ENCODE measurements at places on chromosomes 16 and 17. TPM values are rescaled to one million over a fixed set of nuclear protein-coding genes. Genes with fewer than 3 reads are reported as not detected.

GRCh38 chr17:79824234-79824633, 15.0 kb downstream of the CBX4 start:
- no peak overlapping the region for H3K27ac ChIP-seq
- peaks cover 23% of the 10 kb centered on the region for H3K27me3 ChIP-seq
- no peak for DNase-seq
- no peak overlapping the region for H3K4me3 ChIP-seq
- H3K36me3 ChIP-seq: peaks cover 5% of the 10 kb centered on the region

DNA sequence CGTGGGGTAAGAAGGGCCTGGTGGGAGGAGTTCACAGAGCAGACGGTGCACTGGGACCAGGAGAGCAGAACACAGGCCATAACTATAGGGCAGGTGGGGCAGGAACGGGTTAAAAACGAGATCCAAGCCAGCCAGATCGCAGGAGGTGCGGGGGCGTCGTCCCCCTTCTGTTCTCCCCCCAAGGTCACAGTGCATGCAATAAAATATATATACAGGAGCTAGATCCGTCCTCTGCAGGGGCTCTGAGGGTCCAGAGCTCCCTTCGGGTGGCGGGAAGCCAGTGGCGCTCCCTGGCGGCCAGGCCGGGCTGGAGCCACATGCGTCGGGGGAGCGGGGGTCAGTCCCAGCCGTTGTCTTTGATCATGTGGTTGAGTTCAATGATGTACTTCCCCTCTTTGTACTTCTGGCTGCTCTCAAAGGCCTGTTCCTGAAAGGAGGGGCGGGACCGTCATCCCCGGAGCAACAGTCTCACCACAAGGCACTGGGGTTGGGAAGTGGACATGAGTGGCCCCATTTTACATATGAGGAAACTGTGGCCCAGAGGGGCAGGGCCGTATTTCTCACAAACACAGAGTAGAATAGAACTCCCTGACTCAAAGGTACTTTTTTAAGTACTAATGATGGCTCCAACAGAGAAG, 768 bp upstream of the TBX6 start:
- peaks cover 18% of the 10 kb centered on the region for H3K4me1 ChIP-seq
- peaks cover 20% of the 10 kb centered on the region for H3K36me3 ChIP-seq
- H3K27me3 ChIP-seq: peaks cover 17% of the 10 kb centered on the region

GRCh38 chr16:704552-705380, 835 bp downstream of the FBXL16 start:
- peaks cover 28% of the 10 kb centered on the region for H3K27me3 ChIP-seq
- H3K4me3 ChIP-seq: no peak overlapping the region
- H3K36me3 ChIP-seq: no peaks in the 10 kb centered on the region
- no peak overlapping the region for H3K27ac ChIP-seq
- H3K4me1 ChIP-seq: no peaks in the 10 kb centered on the region

DNA sequence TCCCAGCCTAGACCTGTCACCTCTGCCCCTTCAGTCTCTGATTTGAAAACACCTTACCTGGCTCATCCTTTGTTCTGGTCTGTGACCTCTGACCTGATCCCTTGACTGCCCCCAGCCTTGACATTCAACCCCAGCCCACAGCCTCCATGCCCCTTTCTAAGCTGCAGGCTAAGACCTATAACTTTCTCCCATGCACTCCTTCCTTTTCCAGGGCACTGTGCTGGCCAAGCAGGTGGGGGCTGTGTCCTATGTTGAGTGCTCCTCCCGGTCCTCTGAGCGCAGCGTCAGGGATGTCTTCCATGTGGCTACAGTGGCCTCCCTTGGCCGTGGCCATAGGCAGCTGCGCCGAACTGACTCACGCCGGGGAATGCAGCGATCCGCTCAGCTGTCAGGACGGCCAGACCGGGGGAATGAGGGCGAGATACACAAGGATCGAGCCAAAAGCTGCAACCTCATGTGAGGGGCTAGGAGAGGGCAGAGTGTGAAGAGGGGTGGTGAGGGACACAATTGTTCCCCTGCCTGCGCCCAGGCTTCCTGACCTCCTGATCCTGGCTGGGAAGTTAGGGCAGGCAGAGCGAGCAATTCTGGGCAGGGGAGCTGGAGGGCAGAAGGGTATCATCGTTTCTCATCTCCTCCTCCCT, 3.3 kb downstream of the RND2 start:
- no peak overlapping the region for H3K27ac ChIP-seq
- H3K4me3 ChIP-seq: no peak overlapping the region
- H3K27me3 ChIP-seq: peaks cover 13% of the 10 kb centered on the region
- peaks cover 4% of the 10 kb centered on the region for H3K4me1 ChIP-seq

GRCh38 chr17:31527606-31528005, 136.1 kb downstream of the RAB11FIP4 start:
- H3K27ac ChIP-seq: no peak overlapping the region
- H3K27me3 ChIP-seq: peaks cover 4% of the 10 kb centered on the region
- DNase-seq: no peak
- no peak overlapping the region for H3K4me3 ChIP-seq
- H3K4me1 ChIP-seq: no peaks in the 10 kb centered on the region
- H3K36me3 ChIP-seq: no peaks in the 10 kb centered on the region

- H3K4me3 ChIP-seq: peak overlapping the region; percentile 92
- H3K4me1 ChIP-seq: peaks cover 33% of the 10 kb centered on the region
- no peaks in the 10 kb centered on the region for H3K36me3 ChIP-seq
- no peak for DNase-seq
- H3K27me3 ChIP-seq: peaks cover 19% of the 10 kb centered on the region
Measured at GRCh38 chr17:42678951-42679491, 2.2 kb upstream of the PLEKHH3 start.

DNA sequence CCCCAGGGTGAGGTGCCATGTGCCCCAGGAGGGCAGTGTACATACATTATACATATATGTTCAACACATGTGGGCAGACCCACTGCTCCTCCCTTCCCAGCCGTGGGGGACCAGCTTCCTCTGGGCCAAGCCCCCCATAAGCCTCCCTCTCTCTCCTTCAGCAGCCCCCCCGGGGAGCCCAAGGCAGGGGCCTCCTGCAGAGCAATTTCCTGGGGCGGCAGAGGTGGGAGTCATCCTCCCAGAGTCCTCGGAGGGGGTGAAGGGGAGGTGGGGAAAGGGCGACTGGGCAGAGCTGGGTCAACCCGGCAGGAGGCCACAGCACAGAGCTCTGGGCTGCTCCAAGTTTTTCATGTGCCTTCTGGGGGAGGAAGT, 235.1 kb downstream of the ZNF423 start:
- H3K27ac ChIP-seq: no peak overlapping the region
- H3K27me3 ChIP-seq: peaks cover 9% of the 10 kb centered on the region
- no peaks in the 10 kb centered on the region for H3K4me1 ChIP-seq
- peaks cover 10% of the 10 kb centered on the region for H3K36me3 ChIP-seq

GRCh38 chr17:75269844-75270217, 1.2 kb downstream of the MIF4GD start:
- no peaks in the 10 kb centered on the region for H3K27me3 ChIP-seq
- H3K27ac ChIP-seq: no peak overlapping the region
- peak overlapping the region; percentile 89 for H3K4me3 ChIP-seq
- peaks cover 8% of the 10 kb centered on the region for H3K36me3 ChIP-seq

- no peaks in the 10 kb centered on the region for H3K36me3 ChIP-seq
- no peak for DNase-seq
- H3K4me1 ChIP-seq: peaks cover 8% of the 10 kb centered on the region
- H3K27me3 ChIP-seq: peaks cover 10% of the 10 kb centered on the region
- no peak overlapping the region for H3K4me3 ChIP-seq
Measured at GRCh38 chr16:84041881-84042280, 714 bp downstream of the SLC38A8 start.

DNA sequence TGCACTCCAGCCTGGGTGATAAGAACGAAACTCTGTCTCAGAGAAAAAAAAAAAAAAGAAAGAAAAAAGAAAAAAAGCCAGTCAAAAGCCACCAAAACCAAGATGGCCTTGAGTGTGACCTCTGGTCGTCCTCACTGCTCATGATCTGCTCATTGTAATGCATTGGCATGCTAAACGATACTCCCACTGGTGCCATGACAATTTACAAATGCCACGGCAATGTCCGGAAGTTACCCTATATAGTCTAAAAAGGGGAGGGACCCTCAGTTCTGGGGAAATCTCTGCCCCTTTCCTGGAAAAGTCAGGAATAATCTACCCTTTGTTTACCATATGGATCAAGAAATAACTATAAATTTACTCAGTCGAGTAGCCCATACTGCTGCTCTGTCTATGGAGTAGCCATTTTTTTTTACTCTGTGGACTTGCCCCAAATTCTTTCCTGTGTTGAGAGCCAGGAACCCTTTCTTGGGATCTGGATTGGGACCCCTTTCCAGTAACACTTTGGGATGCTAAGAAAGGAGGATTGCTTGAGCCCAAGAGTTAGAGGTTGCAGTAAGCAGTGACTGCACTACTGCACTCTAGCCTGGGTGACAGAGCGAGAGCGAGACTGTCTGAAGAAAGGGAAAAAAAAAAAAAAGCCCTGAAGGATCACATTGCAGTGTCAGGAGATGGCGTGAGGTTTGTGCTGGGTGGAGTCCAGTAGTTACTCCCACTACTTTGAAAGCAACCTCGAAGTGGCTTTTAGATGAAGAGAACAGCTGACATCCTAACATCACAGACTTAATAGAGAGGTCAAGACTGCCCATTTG, 3.7 kb upstream of the TMEM231 start:
- H3K27ac ChIP-seq: no peak overlapping the region
- no peak overlapping the region for H3K4me3 ChIP-seq
- H3K4me1 ChIP-seq: peaks cover 14% of the 10 kb centered on the region
- H3K27me3 ChIP-seq: peaks cover 8% of the 10 kb centered on the region
- no peaks in the 10 kb centered on the region for H3K36me3 ChIP-seq
- no peak for DNase-seq

- peak overlapping the region; percentile 97 for H3K27ac ChIP-seq
- H3K27me3 ChIP-seq: peaks cover 29% of the 10 kb centered on the region
- peak overlapping the region; percentile 47 for H3K4me3 ChIP-seq
- H3K36me3 ChIP-seq: peaks cover 3% of the 10 kb centered on the region
- H3K4me1 ChIP-seq: peaks cover 54% of the 10 kb centered on the region
Measured at GRCh38 chr17:63446753-63447470, 806 bp upstream of the CYB561 start.

- H3K27ac ChIP-seq: peak overlapping the region; percentile 38
- H3K4me3 ChIP-seq: no peak overlapping the region
- peaks cover 3% of the 10 kb centered on the region for H3K27me3 ChIP-seq
- DNase-seq: no peak
Measured at GRCh38 chr17:29633886-29634285, 11.2 kb upstream of the CORO6 start.

DNA sequence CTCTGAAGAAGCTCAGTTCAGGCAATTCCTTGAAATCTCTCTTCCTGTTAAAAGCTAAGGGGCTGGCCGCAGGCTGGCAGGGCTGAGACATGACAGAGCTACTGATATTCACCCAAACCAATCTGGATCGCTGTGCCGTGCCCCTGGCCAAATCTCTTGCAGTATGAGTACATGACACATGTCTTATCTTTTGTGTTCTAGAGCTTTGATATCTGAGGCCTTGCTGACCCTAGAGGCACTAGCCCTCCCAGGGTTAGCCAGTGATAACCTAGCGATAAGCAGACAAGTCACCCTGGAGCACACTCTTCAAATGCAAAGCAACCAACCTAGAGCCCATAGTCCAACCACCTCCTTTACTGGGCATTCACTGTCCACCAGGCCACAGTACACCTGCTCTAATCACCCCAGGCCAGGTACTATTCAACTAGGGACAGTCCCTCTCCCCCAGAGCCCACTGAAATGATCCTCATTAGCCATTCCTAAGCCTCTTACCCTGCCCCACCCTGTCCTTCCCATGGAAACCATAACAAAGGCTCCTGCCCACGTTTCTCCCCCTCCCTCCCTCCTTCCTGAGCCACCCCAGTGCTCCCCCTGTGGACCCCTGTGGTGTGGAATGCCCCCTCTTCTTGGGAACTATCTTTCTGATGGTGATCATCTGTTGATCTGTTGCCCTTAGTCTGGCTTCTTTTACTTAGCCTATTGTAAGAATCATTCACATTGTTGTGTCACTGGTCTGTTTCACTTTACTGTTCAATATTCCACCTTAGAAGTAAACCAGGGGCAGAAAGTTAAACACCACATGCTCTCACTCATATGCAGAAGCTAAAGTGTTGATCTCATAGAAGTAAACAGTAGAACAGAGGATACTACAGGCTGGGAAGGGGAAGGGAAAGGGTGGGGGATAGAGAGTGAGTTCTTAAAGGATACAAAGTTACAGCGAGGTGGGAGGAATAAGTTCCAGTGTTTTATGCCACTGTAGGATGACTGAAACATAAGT, 52.5 kb downstream of the TEKT5 start:
- H3K4me3 ChIP-seq: no peak overlapping the region
- no peaks in the 10 kb centered on the region for H3K4me1 ChIP-seq
- no peak overlapping the region for H3K27ac ChIP-seq
- no peak for DNase-seq

GRCh38 chr17:73643001-73643851, 1.0 kb downstream of the SDK2 start:
- H3K36me3 ChIP-seq: no peaks in the 10 kb centered on the region
- H3K27ac ChIP-seq: no peak overlapping the region
- H3K27me3 ChIP-seq: peaks cover 11% of the 10 kb centered on the region
- H3K4me3 ChIP-seq: peak overlapping the region; percentile 73
- peak; percentile 49 for DNase-seq

DNA sequence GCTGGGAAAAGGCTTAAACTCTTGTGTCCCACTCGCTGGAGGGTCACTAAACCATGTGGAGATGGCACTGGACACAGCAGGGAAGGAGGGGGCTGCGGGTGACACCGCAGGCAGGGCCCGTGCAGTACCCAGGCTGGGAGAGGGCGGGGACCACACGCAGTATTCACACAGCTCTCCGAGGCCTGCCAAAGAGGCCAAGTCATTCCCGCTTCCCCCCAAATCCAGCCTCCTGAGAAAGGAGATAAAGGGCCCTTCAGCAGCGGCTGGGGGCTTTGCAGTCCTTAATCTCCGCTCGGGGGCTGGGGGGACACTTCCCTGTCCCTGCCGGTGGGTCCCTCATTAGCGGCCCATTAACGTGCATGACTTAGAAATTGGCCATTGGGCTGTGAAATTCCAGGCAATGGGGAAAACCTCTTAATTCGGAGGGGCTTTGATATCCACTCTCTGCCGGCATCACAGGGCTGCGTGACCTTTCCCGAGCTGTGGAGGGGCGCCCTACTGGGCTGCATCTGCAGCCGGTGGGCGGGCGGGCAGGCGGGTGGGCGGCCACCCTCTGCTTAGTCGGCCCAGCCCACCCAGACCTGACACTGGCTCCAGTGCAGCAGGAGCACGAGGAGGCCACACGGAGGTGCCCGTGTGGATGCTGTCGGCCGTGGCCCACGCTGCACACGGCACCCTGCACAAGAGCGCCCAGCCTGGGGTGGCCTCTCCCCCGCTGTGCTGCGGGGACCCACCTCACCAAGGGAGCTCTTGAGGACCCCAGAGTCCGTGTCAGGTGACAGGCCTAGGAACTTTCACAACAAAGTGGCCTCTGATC, 2.6 kb upstream of the SLC38A8 start:
- H3K4me3 ChIP-seq: no peak overlapping the region
- peaks cover 8% of the 10 kb centered on the region for H3K4me1 ChIP-seq
- H3K36me3 ChIP-seq: peaks cover 3% of the 10 kb centered on the region
- H3K27me3 ChIP-seq: peaks cover 7% of the 10 kb centered on the region
- no peak for DNase-seq
- no peak overlapping the region for H3K27ac ChIP-seq

FOXJ1 gene
- total RNA-seq: 2.1 TPM

CHD3 gene
- 133 TPM for total RNA-seq

TSPAN10 gene
- total RNA-seq: 2.5 TPM

ZNF597 gene
- total RNA-seq: 5.7 TPM

KCNJ18 gene
- not detected for total RNA-seq

CFAP119 gene
- 5.2 TPM for total RNA-seq

ACSM2A gene
- total RNA-seq: not detected
